NCI-H1694 (cell line): ENCODE measurements at places on chromosomes 6 and 20.
A peak's percentile ranks its signal among the peaks of the same experiment; 100 is the strongest.

- DNase-seq: no peak
These were observed 31.6 kb downstream of the OSBPL2 start for GRCh38 chr20:62269871-62270270.

DNA sequence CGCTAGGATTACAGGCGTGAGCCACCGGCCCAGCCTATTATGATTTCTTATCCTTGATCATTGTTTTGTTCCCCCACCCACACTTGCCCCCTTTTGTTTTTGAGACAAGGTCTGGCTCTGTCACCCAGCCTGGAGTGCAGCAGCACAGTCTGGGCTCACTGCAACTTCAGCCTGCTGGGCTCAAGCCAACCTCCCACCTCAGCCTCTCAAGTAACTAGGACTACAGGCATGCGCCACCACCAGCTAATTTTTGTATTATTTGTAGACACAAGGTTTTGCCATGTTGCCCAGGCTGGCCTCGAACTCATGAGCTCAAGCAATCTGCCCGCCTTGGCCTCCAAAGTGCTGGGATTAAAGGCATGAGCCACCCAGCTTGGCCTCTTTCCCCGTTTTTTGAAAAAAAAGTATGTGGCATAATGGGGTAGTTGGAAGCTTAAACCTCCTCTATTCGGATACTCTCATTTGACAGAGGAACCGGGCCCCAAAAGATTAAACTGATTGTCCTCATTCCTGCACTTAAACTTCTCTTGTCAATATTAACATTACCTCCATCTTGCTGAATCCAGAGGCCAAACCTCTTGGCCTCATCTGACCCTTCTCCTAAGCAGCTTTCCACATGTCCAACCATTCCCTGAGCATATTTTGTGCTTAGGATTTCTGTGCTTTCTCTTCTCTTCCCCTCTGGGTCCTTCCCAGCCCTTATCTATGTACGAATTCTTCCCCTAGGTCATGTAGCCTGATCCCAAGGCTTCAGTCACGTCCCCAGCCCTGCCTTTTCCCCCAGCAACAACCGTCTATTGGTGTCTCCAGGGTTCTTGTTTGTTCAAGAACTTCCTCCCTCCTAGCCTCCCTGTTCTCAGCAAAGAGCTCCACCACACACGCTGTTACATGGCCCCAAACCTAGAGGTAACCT is 6.1 kb upstream of the EZR start:
- DNase-seq: no peak

GRCh38 chr6:41214559-41215238 is 13.4 kb upstream of the TREML4 start:
- DNase-seq: no peak

DNA sequence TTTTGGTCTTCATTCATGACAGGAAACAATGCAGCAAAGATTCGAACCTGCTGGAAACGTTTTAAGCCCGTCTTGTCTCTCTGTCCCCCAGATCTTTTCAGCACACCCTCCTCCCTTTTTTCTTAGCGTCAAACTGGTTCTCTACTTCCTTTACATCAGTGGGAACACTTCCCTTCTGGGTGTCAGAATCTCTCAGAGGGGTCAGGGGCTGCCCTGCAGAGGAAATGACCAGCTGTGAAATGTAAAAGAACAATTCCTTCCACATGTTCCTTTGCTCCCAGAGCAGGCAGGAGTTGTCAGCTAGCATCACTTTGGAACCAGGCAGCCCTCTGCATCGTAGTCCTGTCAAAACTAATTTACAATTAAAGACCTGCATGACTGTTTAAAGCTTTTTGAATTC is 619.0 kb downstream of the TFAP2A start:
- no peak for DNase-seq

- no peak for DNase-seq
These were observed 47.7 kb downstream of the COL12A1 start for GRCh38 chr6:75158176-75158575.

DNA sequence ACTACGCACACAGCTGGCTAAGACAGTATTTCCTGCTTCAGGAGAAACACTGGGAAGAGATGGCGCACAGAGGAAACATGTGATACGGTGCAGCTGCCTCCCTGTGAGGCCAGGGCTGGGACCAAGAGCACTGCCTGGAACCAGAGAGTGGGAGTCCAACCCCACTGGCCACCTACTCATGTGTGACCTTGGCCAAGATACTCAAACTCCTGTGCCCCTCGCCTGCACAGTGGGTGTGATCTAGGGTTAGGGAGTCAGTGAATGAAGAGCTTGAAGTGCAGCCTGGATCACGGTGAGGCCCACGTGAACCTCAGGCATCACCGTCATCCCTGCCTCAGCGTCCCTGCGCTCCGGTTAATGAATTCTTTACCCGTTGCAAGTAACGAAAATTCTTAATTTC is 41.7 kb upstream of the MPC1 start:
- DNase-seq: no peak

DNA sequence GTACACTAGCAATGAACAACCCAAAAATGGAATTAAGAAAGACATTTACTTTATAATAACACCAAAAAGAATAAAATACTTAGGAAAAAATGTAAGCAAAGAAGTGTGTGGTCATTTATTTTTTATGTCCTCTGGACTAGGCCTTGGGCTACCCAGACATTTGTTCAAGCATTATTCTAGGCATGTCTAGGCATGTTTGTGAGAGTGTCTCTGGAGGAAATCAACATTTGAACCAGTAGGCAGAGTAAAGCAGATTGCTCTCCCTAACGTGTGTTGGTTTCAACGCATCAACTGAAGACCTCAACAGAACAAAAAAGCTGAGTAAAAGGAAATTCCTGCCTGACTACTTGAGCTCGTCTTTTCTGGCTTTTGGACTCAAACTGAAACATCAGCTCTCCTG is 84.5 kb downstream of the ANKEF1 start:
- no peak for DNase-seq

- DNase-seq: peak; percentile 16
These were observed 19.2 kb downstream of the PRND start for GRCh38 chr20:4740774-4741431.

DNA sequence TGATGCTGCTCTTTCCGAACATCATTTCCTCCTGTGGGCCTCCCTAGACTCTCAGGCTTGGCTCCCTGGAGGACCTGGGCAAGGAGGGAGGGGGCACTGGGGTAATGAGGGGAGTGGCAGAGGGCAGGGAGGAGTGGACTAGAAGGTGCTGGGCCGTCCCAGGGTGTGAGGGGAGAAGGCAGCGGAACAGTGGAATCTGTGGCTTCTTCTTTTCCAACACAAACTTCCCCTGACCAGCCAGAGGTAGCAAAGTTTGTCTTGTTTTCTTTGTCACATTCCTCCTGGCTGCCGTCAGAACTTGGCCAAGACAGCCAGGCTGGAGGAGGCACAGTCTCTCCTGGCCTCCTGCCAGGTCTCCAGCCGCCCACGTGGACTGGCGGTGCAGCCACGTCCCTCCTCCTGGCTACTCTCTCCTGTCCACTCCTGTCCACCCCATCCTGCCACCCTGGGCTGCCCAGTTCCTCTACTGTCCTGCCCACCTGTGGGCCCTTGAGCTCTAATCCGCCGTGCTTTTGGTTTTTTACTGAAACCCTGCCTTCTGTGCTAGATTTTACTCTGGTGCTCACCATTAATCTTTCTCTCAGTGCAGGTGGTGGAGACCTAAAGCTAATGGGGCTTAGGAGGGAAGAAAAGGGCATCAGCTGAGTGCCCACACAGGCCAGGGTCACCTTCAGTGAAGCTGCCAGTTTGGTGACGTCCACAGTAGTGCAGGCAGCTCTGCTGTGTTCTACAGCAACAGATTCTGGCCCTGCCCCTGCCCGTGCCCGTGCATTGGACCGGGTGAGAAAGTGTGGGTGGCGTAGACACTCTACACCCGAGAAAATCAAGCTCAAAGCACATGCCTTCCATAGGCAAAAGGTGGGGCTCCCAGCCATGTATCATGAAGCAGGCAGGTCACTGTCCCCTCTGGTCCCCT is 2.8 kb upstream of the CDSN start:
- DNase-seq: no peak

- DNase-seq: no peak
These were observed 655.2 kb upstream of the MAP3K7 start for GRCh38 chr6:91241946-91242613.

- no peak for DNase-seq
These were observed 6.0 kb downstream of the CCN5 start for GRCh38 chr20:44720997-44721784.

- no peak for DNase-seq
These were observed 96.2 kb downstream of the ANKS1A start for GRCh38 chr6:34985236-34985635.

- peak; percentile 60 for DNase-seq
These were observed 37.1 kb upstream of the NCOA3 start for GRCh38 chr20:47464380-47465101.
